EH (cell line): ENCODE measurements at places on chromosomes 2 and 18.

DNA sequence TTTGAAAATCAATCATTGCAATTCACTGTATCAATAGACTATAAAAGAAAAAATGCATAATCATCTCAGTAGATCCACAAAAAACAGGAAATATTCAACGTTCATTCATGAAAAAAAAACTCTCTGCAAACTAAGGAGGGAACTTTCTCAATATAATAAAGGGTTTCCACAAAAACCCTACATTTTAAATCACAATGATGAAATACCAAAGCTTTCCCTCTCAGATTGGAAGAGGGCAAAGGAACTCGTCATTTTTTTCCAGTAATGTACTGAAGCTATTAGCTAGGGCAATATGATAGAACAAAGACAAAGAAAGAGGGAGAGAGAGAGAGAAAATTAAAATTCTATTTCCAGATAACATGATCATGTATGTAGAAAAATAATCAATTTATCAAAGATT lies 167.1 kb upstream of the RBMS1 start:
- DNase-seq = no peak

DNA sequence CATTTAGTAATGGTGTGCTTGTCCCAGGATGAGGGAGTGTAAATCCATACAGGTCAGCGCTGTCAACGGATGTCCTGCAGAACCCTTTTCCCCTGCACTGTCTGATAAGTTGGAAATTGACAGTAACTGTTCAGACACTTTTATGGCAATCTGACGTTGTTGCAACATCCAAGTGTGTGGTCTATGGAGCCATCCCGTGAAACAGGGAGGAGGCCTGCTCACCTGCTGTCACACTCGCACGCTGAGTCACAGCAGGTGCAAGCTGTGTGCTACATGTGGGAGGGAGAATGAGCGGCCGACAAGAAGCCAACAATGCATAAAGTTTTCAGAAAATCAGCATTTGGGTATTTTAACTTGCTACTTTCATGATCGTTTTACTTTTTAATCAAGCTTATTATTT lies 43.7 kb upstream of the RMDN2 start:
- no peak for DNase-seq

DNA sequence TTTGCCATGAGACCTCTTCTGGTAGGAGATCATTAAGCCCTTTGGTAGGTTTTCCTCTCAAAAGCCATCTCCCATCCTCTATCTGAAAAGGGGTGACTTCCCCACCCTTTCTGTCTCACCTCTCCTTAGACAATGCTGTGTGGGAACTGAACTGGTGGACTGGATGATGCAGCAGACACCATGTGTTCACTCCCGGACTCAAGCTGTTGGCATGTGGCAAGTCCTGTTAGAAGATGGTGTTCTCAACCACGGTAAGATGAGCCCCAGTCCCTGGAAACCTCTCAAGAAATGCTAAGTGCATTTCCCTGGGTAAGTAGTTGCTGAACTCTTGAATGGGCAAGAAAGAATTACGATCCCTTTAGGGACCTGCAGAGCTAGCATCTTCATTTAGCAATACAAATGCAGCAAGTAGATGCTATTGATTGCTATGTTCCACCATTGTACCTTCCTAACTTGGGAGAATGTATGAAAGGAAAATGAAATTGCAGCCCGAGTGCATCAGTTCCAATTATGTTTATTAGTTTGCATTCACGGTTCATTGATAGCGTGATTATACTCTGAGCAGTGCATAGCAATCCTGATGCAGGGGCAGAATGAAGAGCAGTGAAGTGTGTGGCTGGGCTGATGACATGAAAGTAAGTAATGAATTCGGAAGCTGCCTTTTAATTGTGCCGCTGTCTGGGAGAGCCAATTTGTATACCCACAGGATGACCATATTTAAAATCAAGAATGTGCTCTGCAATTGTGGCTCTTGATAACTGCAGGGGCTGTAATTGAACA lies 110.0 kb upstream of the MAP3K20 start:
- DNase-seq = no peak

- no peak for DNase-seq
Observed at GRCh38 chr18:66759050-66759828, 155.3 kb upstream of the CDH19 start.

DNA sequence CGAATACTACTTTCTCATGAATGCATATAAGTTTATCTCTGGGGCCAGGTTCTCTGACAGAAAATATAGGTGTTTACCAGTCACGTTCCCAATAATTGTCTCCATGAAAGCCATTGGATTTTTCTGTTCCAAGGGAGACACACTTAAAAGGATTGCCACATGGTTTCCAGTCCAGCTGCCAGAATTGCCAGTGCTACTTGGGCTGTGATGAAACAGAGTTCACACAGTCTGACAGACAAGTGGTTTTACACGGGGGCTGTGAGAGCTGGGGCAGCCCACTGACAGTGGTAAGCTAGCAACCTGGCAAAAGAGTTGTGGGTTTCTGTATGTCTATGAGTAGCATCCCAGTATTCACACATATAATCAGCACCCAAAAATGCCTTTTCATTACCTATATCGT lies 27.7 kb upstream of the ATRAID start:
- DNase-seq = peak; percentile 47

DNA sequence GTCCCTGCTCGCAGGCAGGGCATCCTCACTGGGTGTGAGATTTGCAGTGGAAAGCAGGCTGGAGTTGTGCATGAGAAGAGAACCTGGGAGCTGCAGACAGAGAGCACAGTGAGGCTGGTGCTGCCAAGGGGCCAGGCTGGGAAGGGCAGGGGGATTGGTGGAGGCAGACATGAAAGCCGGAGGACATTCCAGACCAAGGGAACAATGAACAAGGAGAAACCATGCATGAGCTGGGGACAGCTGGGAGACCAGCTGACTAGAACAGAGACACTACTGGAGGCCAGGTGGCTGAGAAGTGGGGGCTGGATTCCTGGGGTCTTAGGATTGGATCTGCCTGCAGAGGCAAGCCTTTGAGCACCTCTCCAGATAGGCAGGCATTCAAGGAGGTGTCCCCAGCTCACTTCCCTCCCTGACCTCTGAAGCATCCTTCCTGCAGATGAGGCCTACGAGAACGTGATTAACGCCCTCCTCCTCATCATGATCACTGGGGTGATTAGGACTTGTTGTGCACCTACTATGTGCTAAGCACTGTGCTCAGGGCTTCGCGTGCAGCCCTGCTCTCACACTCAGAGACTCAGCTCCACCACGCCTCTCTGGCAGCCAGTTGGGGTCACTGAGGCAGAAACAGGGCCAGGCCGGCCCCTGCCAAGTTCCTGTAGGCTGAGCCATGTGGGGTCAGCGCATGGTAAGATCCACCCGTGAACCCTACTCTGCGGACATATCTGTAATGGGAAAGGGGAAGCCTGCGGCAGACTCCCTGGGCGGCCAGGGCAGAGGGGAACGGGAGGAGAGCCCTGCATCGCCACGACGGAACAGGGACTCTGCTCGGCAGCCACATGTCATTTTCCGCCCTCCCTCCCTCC lies 74.8 kb upstream of the SLC66A3 start:
- DNase-seq = no peak

DNA sequence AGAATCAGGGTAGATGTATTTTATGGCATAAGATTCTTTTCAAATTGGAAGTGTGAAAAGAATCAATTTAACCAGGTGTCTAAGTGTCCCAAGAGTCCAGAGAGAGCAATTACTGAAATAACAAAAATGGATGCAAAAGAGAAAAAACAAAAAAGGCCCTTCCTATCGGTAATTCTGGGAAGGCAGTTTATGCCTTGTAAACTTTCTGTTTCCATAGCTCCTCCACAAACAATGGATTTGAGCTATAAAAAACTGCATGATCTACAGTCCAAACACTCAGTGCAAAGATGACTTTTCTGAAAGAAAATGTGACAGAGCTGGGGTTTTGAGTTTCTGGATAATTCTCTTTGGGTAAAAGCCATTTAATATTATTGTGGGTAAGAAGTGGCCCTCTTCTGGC lies 366.1 kb downstream of the EN1 start:
- DNase-seq = no peak

DNA sequence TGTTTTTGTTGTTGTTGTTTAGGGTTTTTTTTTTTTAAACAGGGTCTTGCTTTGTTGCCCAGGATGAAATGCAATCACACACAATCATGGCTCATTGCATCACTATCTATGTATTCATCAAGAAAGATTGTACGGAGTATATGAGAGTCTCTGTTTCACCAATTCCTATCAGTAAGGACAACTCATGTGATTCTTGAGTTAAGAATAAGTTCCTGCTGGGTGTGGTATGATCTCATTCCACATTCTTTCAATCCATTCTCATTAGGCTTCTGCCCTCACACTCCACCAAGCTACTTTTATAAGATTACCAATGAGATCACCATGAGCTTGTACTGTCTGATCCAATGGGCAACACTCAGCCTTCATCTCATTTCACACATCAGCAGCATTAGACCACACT lies 9.1 kb upstream of the AP1S3 start:
- DNase-seq = peak; percentile 94

DNA sequence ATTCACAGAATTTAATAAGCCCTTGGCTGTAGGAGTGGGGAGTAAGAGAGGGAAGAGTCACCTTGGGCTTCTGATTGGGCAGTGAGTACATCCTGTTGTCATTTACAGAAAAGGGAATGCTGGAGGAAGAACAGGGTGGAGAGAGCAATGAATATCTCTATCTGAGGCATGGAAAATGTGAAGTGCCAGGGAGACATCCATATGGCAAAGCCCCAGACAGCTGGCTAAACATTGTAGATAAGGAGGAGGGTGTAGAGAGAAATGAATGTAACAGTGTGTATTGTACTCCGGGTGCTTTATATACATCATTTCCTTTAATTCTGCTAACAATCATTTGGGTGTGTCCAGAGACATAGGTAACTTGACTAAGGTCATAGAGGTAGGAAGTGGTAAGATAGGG lies 103.5 kb downstream of the UPP2 start:
- DNase-seq = no peak
